ENCODE measurements at places on chromosomes 1 and 21.
A peak's percentile ranks its signal among the peaks of the same experiment; 100 is the strongest.

- peak; percentile 67 for DNase-seq
Measured at GRCh38 chr1:203629507-203630082, 3.0 kb downstream of the ATP2B4 start.

DNA sequence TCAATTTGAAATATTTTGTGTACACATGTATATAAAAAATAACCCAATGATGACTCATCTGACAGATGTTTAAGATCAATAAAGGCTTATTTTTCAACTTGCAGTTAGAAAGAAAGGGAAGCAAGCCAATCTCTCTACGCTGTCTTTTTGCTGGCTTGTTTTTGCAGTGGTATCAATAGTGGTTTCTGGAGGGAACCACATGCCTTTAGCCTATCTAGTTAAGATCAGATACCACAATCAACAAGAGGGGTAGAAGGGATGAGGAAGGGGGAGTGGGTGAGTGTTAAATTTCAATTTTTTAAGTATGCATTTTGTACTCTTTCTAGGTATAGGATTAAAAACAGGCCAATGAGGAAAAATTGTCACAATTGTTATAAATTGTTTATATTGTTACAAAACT lies 276.2 kb downstream of the KCNH1 start:
- no peak for DNase-seq

DNA sequence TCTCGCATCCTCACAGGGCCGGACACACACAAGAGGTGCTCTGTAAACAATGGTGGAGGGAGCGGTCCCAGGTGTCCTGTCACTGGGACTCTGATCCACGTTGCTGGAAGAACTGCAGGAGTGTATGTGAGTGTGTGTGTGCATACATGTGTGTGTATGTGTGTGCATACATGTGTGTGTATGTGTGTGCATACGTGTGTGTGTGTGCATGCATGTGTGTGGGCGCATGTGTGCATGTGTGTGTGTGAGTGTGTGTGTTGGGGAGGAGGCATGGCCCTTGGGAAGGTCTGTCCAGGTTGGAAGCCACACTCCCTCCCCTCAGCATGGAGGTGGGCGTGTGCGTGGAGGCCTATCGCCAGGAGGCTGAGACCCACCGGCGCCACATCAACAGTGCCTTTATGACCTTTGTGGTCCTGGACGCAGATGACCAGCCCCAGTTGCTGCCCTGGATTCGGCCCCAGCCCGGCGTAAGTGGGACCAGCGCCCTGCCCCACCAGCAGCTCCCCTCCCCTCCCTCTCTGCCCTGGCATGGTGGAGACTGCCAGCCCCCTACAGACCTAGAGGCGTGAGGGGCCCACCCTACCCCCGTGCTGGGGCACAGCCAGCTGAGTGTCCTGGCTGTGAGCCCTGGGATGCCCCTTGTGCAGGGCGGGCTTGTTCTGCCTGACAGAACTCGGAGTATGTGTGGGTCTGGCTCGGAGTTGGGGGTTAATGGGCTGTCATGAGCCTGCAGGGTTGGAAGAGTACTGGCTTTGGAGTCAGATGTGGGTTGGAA lies 22.2 kb downstream of the FAM151A start:
- DNase-seq: no peak

- no peak for DNase-seq
Measured at GRCh38 chr1:31497601-31498000, 78.7 kb upstream of the TINAGL1 start.

DNA sequence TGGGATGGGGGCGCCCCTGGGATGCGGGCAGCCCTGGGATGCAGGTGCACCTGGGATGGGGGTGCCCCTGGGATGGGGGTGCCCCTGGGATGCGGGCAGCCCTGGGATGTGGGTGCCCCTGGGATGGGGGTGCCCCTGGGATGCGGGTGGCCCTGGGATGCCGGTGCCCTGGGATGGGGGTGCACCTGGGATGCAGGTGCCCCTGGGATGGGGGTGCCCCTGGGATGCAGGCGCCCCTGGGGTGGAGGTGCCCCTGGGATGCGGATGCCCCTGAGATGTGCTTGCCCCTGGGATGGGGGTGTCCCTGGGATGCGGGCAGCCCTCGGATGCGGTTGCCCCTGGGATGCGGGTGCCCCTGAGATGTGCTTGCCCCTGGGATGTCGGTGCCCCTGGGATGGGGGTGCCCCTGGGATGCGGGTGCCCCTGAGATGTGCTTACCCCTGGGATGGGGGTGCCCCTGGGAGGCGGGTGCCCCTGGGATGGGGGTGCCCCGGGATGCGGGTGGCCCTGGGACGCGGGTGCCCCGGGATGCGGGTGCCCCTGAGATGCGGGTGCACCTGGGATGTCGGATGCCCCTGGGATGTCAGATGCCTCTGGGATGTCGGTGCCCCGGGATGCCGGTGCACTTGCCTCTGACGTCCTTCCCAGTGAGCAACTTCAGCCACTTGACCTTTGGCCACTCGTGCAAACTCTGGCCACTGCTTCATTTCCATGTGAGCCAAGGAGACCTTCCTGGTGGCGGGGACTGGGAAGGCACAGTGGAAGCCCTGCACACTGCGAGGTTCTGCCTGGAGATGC lies 37.3 kb upstream of the SLC19A1 start:
- no peak for DNase-seq

DNA sequence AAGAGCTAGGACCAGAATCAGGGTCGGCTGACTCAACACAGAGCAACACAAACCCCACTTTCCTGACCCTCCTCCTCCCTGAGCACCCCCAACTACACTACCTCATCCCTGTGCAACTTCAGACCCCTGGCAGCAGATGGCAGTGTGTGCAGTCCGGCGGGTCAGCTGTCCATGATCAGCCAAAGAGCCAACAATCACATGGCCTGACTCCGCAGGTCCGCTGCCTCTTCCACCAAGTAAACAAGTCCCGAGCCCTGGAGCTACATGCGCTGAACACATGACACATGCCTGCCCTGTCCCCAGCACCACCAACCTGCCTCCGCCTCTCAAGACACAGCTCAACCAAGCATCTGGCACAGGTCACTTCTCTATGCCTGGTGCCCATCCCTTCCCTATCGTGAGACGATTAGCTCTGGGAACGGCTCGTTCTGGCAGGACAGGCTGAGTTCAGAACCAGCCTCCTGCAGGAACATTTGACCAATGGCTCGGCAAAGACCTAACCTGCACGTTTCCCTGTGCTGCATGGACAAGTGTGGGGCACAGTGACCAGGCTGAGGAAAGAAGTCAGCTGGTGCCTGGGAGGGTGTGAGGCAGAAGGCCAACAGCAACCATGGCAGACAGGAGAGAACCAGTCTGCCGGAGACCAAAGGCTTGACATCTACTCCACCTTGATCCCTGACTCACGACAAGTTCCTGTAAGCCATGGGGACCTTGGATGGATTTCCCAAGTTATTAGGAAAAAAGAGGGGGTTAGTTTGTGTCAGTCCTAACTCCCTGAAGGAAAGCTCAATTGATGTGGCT lies 60.3 kb downstream of the CD46 start:
- no peak for DNase-seq

DNA sequence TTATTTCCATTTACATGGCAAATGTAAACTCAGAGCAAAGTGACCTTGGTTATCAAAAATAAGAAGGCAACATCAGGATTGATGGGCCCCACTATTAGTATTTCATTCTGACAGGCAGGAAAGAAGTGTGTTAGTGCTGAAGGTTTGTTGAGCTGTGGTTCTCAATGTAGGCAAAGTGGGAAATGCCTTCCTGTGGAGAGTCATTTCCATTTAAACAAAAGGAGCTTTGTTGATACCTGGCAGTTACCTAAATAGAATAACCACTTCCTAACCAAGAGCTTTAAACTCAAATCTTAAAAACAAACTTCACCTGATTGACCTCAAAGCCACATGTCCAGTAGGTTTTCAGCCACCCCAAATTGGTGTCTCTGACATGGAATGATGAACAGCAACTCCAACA lies 579.9 kb upstream of the BEND5 start:
- DNase-seq: no peak

DNA sequence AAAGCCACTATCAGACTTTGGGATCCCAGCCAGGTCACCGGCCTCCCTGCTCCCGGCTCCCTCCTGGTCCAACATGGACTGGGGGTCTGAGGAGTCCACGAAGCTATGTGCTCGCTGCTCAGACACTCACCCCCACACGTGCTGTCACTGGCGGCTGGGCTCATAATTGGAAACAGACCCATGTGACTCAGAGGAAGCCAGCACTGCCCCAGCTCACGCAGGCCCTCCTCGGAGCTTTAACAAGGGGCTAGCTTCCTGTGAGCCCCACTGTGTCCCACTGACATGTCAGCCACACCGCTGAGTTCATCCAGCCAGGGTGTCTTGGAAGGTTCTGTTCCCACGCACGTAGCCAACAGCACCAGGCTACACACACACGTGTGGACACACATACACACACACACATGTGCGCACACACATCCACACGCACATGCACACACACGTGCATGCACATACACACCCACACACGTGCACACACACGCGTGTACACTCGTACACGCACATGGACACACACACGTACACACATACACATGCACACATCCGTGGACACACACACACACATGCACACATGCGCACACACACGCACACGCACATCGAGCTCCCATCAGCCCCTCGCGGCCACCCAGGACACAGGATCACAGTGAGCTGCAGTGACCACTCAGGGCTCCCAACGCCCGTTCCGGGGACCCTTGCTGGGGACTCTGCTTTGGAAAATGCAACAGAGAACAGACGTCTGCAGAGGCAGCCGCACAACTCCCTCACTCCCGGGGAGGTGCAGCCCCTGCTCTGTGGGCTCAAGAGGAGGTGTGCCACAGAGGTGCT lies 18.4 kb upstream of the COL6A2 start:
- DNase-seq: no peak

DNA sequence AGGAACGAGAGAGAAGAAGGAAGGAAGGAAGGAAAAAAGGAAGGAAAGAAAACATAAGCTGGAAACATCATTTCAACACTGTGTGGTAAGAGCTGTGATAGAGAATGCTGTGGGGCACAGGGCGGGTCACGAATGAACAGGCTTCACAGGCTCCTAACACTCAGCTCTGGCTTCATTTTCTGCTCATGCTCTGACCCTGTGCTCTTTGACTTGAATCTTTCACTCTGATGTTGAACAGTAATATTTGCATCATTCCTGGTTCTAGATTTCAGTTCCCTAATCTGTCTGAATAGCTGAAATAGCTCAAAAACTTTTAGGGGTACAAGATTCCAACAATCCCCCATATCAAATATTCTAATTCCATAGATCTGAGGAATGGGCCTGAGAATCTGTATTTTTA lies 207.3 kb downstream of the LHX8 start:
- no peak for DNase-seq

Measured in activated CD8-positive, alpha-beta memory T cell treated with anti-CD3 and anti-CD28 coated beads, Interleukin-2, amount 50 U/mL, for 4 hours (primary cell).